ENCODE measurements at places on chromosomes 7 and 10.

- no peak for DNase-seq
Observed at GRCh38 chr10:29543715-29544114, 91.1 kb downstream of the SVIL start.

- no peak for DNase-seq
Observed at GRCh38 chr10:1870491-1870890, 133.2 kb upstream of the ADARB2 start.

- no peak for DNase-seq
Observed at GRCh38 chr7:123060446-123060845, 64.9 kb upstream of the TAS2R16 start.

GRCh38 chr7:106413446-106413845, 128.7 kb upstream of the NAMPT start:
- DNase-seq, result no peak

- DNase-seq, result no peak
Observed at GRCh38 chr10:29099415-29099814, 189.5 kb upstream of the LYZL1 start.

DNA sequence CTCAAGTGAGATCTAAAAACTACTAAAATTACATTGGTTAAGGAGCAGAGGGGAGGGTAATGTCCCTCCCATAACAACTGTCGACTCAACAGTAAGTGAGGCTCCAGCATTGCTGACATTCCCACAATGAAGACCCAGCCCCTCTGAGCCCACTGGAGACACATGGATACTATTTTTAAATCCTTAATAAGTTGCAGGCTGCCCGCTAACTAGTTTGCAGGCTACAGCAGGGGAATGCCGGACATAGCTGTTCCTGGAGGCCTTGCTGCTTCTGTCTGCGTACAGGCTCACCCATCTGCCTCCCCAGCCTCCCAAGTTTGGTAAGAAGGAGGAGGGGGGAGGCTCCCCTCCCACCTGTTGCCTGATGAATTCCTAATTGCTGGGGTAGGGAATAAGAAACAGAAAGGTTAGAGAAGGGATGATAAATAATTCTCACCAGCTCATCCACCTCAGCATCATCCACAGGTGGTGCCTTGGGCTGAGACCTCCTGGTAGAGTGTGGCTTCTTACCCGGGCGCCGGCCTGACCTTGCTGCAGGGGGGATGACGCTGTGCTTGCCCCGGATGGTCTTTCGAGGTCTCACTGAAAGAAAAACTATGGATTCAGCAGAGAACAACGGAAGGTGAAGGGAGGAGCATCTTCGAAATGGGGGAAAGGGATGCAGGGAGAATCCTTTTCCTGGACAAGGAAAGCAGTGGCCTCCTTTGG, 10.1 kb downstream of the FZD9 start:
- DNase-seq, result no peak

DNA sequence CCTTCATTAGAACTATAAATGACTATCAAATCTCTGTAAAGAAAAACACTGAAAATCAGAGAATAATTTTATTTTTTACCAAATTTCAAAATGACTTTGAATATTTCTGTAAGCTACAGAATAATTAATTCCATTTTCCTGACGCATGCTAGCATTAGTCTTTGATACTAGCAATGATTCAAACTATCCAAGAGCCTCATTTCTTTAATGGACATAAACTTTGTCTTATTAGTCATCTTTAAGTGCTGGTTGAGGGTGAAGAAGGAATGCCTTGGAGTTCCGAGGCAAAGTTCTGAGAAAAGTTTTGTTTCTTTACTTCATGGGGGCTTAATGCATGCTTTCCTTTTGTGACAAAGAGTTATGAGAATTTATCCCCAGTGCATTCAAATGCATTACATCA, 137.3 kb downstream of the AGMO start:
- DNase-seq, result no peak

- no peak for DNase-seq
Observed at GRCh38 chr10:129605986-129606518, 139.0 kb downstream of the MGMT start.

GRCh38 chr10:43960477-43960876, 311.8 kb upstream of the ZNF32 start:
- DNase-seq, result no peak

DNA sequence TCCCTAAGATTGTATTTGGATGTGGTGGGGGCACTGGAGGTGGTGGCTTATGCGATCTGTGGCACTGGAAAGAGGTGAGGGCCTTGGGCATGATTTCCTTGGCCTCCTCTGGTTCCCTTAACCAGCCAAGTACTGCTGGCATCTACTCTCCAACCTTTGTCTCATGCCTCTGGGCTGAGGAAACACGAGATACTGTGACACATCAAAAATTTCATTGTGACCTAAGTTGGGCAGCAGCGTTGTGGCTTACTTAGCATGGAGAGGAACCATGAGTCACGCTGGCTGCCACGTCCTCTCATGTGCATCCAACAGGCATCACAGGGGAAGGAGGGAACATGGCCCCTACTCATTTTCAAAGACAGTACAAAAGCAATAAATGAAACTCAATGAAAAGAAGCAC, 29.7 kb upstream of the GSDME start:
- no peak for DNase-seq

DNA sequence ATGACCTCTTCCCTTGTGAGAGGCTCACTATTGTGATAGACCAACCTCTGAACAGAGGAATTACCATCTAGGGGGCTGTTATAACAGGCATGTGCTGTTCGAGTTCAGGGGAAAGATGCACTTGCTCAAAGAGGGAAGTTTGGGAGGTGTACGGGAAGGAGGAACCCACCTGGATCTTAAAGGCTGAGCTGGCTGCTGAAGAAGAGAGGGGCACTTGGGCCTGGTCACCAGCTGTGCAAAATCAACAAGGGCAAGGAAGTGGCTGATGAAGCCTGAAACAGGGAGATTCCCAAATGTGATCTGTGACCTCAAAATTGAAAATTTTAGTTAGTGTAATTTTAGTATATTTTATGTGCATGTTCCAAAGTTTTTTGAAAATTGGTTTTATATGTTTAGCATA, 407.2 kb downstream of the AUTS2 start:
- no peak for DNase-seq

DNA sequence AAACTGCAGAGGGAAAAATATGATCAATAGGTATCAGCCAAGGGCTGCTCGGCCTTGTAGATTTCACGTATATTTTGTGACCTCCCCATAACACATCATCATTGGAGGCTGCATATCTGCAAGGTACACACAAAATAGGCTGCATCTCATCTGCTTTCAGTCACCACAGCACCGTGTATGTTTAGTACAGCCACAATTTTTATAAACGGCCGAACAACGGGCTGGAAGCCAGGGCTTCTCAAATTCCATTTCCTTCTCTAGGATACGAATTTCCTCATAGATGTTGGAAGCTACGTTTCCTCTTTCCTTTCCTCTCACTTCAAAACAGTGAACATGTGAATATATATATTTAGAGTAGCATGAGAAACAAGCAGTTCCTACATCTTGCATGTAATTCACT, 20.2 kb upstream of the FOXK1 start:
- DNase-seq, result no peak

DNA sequence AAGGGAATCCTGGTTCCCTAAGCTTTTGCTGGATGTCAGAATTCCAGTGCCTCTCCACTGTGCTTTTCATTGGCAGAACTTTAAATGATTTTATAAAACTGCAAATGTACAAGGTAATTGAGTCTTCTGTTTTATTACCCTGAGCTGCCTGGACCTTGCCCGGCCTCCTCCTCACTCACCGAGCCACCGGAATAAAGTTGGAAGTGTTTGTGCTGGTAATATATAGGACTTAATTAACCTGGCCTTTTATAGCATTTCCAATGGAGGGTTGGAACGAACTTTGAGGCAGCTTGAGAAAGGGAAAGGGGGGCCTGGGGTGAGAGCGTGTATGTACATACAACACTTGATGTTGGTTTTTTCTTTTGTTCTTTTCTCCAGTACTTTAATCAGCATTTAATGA, 43.4 kb downstream of the ZNF503 start:
- DNase-seq, result no peak

- DNase-seq, result no peak
Observed at GRCh38 chr7:106012935-106013439, 49.9 kb downstream of the CDHR3 start.

GRCh38 chr7:151429237-151429559, 10.7 kb downstream of the CRYGN start:
- DNase-seq, result no peak

- no peak for DNase-seq
Observed at GRCh38 chr7:131346885-131347592, 19.4 kb downstream of the MKLN1 start.

DNA sequence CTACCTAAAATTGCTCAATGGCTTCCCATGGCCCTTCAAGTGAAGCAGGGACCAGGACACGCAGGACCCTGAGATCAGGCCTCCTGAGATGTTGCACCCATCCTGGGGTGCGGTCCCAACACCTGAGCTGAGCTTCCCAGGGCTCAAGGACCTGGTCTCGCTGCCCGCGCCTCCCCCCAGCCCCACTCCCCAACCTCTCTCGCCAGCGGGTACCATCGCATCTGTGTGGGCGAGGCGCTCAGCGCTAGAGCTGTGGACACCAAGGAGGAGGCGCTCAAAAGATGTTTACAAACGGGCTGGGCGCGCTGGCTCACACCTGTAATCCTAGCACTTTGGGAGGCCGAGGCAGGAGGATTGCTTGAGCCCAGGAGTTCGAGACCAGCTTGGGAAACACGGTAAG, 7.4 kb upstream of the CRYGN start:
- DNase-seq, result no peak

DNA sequence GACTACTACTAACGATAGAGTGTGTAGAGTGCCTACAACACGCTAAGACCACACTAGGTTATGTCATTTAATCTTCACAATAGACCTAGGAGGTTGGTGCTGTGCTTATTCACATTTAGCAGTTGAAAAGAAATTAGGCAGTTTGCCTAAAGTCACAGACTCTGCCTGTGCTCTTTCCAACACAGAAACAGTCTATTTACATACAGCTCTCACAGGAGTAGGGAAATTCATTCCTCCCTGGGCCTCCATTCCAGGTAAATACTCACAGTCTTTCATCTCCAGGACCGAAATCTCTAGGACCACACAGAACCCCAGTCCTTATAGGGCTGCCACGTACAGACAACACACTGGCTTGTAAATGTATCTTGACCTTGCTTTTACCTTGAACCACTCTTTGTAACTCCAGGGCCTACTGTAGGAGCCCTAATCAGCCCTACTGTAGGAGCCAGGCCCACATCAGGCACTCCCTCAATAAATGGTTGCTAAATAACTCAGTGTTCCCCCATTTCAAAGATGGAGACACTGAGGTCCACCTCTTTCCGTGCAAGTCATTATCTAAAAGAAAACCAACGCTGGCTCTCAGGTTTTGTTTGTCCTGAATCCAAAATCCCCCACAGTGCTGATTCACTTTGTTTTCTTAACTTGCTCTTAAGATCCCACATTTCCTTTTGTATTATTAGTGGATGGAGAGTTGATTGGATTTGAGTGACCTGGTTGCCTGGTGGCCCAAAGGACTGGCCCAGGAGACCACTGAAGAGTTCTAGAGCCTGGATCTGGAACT, 146.9 kb downstream of the KCNMA1 start:
- no peak for DNase-seq

- peak; percentile 59 for DNase-seq
Observed at GRCh38 chr10:52779541-52780390, 7.2 kb upstream of the MBL2 start.

DNA sequence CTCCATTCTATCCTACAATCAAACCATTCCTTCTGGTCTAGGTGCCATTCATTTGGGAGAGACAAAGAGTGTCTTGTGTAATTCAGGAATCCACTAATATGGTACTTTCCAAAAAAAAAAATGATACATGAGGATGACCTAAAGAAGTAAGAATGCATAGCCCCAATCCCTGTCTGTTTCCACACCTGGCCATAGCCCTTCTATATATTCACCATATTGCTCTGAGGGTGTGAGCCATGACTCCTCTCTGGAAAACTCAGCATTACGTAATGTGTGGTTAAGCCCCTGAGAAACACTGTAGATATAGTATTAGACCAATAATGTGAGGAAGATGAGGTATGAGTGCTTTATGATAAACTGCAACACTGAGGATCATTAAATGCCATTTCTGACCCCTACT, 592.7 kb downstream of the INHBA start:
- DNase-seq, result no peak

DNA sequence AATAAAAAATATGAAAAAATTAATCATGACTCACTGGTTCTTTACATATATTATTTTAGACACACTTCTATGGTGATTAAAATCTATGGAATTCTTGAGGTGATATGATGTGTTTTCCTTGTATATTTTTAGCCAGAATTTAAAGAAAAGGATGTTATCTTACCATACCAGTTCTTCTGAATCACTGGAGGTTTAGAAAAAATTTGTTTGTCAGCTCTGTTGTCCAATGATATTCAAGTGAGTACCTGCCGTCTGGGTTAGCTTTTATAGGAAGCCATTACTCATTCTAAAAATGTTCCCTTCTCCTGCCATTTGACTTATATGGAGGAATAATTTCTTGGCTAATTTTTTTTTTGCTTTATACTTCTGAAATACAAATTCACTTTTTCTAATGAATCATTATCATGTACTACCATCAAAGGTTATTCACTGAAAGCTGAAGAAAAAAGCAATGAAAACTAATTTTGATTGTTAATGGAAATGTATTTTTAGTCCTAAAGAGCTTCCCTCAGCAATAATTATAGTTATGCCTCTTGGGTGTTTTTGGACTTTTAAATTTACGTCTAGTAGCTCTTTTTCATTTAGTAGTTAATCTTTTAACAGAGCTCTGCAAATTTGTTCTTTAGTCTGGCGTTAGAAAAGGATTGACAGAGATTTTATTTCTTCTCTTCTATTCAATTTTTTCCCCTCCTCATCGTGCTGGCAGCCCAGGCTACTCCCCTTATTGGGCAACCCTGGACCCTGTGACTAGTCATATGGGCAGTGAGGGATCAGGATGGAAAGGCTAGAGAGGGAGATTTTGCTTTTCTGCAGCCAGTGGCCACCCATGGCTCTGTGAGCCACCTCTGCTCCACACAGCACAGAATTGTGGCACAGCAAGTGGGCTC, 434.2 kb downstream of the LRMDA start:
- no peak for DNase-seq

Measured in activated CD4-positive, alpha-beta T cell treated with anti-CD3 and anti-CD28 coated beads, Interleukin-2, amount 10 ng/mL, durations not matched to agents 7 days and 5 days (primary cell).